Activated B cell treated with CpG ODN at 0.5 μM for 24 hours (primary cell): ENCODE measurements at places on chromosomes 4 and X. TPM values are rescaled to one million over a fixed set of nuclear protein-coding genes. Genes with fewer than 3 reads are reported as not detected.

The RBMXL3 gene
- not detected in 2 replicates for total RNA-seq

The SPANXB1 gene
- total RNA-seq: not detected in 2 replicates

The DSPP gene
- not detected in 2 replicates for total RNA-seq

The ETDA gene
- total RNA-seq: not detected in 2 replicates

The RASL11B gene
- 0.69 TPM in 1 of 2 replicates, not detected in the other for total RNA-seq

The TMSB15A gene
- total RNA-seq: not detected in 2 replicates

The HS3ST1 gene
- total RNA-seq: 0.59 and 2.1 TPM in 2 replicates

The MAGEA4 gene
- total RNA-seq: not detected in 2 replicates

The CXCL1 gene
- not detected in 2 replicates for total RNA-seq

The UGT2B15 gene
- 0.22 and 0.44 TPM in 2 replicates for total RNA-seq

The ARHGEF6 gene
- 32.4 and 33.0 TPM in 2 replicates for total RNA-seq

The NKX6-1 gene
- total RNA-seq: not detected in 2 replicates

The DDIT4L gene
- total RNA-seq: not detected in 2 replicates

The BEX5 gene
- 0.61 and 1.2 TPM in 2 replicates for total RNA-seq

The ATP2B3 gene
- total RNA-seq: not detected in 2 replicates
